ENCODE measurements at places on chromosomes 11 and 22.

GRCh38 chr11:9060700-9061111, 30.7 kb downstream of the SCUBE2 start:
- DNase-seq: no peak

DNA sequence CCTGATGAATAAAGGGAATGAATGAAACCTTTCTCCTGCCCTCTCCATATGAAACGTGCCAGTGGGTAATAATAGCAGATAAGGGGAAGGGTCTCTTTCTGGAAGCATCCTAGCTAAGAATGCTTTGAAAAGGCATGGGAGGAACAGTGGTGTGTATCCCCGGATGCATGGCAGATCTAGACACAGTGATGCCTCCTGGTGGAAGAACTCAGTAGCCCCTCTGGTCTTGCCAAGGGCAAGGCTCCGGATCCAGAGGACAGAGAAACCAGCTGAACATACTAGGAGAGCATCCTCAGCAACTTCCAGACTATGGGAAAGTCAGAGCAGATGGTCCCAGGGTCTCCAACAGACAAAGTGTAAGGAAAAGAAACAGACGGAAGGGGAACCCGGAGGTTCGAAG, 6.4 kb downstream of the BAIAP2L2 start:
- no peak for DNase-seq

- no peak for DNase-seq
Measured at GRCh38 chr11:123361110-123361509, 69.0 kb upstream of the GRAMD1B start.

- no peak for DNase-seq
Measured at GRCh38 chr22:49786976-49787706, 40.5 kb downstream of the BRD1 start.

GRCh38 chr11:64969209-64969608, 2.7 kb downstream of the MAJIN start:
- DNase-seq: no peak

DNA sequence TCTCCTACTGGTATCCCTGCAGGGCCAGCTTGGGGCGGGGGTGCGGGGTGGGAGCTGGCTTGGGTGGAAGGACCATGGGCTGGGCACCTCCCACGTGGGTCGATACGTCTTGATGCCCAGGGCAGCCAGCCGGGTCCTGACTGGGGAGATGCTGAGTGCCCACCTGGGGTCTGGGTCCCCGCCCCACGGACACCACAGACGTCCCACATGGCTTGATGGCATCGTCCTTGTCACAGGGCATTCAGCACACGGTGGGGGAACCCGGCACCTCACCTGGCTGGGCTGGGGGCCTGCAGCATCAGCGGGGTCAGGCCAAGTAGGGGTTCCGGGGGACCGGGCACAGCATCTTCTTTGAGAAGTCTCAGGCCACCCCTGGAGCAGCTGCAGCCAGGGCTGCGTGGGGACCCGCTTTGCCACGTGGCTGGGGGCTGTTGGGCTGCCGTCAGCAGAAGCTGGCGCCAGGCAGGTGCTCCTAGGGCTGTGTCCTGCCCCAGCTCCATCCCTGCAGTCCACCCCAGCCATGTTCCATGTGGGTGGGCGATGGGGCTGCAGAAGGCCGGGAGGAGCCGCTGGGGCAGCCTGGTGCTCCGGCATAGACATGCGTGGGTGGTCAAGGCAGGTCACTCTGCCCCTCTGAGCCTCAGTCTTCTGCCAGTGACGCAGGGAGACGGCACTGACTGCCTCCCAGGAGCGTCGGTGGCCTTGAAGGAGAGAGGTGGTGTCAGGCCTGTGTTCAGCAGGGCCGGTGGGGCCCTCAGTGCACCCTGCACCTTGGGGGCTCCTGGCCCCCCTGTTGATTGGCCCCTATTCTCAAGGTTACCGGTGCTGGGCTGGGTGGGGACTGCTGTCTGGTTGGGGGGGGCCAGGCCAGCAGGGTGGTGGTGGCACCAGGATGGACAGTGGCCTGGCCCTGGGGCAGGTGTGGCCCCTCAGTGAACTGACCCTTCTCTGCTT, 8.4 kb downstream of the SELENOO start:
- DNase-seq: no peak

- DNase-seq: no peak
Measured at GRCh38 chr11:8440649-8441048, 153.4 kb downstream of the STK33 start.

GRCh38 chr22:26857169-26857568, 199.8 kb downstream of the MIAT start:
- DNase-seq: no peak

DNA sequence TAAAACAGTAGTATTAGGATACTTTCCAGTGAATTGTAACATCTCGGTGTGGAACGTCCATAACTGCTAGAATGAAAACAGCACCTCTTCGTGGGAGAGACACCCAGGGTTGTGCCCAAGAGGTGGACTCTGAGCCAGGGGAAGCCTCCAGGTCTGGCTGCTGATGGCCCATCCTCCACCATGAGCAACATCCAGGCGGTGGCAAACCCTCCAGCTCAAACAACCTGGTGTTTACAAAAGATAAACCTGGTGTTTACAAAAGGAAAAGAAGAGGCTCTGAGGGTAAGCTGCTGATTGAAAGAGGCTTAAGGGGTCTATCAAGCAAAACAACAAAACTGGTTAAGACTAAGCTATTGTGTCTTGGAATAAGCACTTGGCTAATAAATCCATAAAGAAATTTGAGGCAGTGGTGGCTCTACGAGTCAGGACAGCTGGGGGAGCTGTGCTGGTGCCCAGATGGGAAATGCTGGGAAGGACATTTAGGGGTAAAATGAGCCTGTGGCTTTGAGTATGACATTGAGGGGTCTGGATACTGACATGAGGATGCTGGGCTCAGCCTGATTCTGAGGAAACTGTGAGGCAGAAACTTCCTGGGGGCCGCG, 909.0 kb downstream of the BRD1 start:
- DNase-seq: no peak

DNA sequence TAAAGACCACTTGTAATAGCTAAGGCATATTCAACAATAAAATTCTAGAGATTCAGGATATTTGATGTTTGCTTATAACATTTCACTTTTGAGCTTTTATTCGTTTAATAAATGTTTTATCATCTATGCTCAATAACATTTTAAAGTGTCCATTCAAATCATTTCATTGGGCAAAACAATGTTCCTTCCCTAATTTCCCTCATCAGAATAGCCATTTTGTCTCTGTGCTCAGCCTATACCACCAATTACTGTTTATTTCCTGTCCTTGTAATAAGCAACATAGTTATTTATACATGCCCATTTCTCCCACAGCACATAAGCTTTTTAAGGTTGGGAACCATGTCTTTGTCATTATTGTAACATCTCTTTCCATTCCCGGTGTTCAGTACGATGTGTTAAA, 1.3 kb upstream of the SC5D start:
- no peak for DNase-seq
